ENCODE measurements at places on chromosomes 12 and 14. TPM values are rescaled to one million over a fixed set of nuclear protein-coding genes. Genes with fewer than 3 reads are reported as not detected.

GRCh38 chr12:43062201-43062895, 472.8 kb upstream of the PRICKLE1 start:
- DNase-seq: no peak

- no peak for DNase-seq
Measured at GRCh38 chr14:34283590-34283989, 178.4 kb downstream of the SPTSSA start.

GRCh38 chr14:36167431-36167830, 9.1 kb downstream of the PTCSC3 start:
- no peak for DNase-seq

DNA sequence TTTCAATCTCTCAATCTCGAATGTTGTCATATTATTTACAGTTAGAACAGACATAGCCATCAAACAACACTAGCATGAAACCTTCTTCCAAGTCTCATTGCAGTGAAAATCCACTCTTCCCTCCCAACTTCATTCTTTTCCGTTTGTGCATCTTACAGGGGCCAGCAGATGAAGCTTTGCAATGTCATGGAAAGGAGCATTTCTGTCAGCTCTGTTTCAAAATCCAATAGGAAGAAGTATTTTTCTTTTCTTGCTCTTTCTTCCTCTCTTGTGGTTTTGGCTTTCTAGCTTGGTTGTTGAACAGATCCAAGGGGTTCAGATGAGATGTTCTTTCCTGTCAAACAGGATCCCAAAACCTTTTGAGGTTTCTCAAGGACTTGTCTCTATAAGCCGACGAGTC, 416.6 kb downstream of the AEBP2 start:
- no peak for DNase-seq

PLCZ1 gene
- total RNA-seq: 0.82 TPM

CLEC1A gene
- 0.54 TPM for total RNA-seq

- peak; percentile 30 for DNase-seq
Measured at GRCh38 chr14:105021656-105022275, 883 bp upstream of the CDCA4 start.

DNA sequence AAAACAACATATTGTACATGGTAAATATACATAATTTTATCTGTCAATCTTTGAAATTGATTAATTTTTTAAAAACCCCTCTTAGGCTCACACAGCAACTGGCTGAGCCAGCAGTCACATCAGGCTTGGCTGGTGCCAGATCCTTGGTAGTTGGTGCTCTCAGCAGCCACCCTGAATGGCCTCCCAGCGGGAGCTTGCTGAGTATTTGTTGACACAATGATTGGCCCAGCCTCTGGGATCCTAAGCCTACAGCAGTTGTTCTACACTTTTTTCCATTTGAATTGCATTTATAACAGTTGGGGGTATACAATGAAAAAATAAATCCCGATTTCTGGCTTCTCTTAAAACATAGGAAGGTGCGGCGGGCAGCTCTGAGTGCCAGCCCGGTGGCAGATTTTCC, 11.1 kb downstream of the PRKAB1 start:
- no peak for DNase-seq

GRCh38 chr14:47637753-47638152, 37.7 kb downstream of the MDGA2 start:
- DNase-seq: no peak

CLEC12A gene
- not detected for total RNA-seq

Data from cerebellum (tissue), 4 donors.